GM23248 (cell line): ENCODE measurements at places on chromosomes 7 and 10. TPM values are rescaled to one million over a fixed set of nuclear protein-coding genes. Genes with fewer than 3 reads are reported as not detected.

- DNase-seq, result peak; percentile 19
Observed at GRCh38 chr7:122304319-122304975, at the start of gene FEZF1. Gene FEZF1 (minus strand): TSS chr7:122304750. CDS start chr7:122304437, 313 bp downstream.

- no peak for DNase-seq
Observed at GRCh38 chr7:21086688-21087087, 300.0 kb upstream of the SP8 start.

- DNase-seq, result peak; percentile 56
Observed at GRCh38 chr10:33327751-33328150, 6.7 kb downstream of the NRP1 start.

GRCh38 chr7:48042216-48042615 lies 6.9 kb downstream of the C7orf57 start:
- DNase-seq, result peak; percentile 52

DNA sequence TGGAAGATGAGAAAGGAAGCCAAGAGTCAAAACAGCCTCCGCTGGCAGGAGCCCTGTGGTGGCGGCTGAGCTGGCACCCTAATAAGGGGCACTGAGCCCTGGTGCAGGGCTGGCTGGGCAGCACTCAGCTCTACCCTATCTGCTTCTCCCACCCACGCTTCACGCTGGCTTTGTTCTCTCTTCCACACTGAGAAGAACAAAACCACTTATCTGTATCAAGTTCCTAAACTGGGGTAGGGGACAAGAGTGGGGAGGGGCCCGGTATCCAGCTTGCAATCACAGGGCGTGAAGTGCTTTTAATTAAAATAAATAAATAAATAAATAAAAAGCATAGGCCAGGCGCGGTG lies 52.1 kb downstream of the FAM53B start:
- no peak for DNase-seq

DNA sequence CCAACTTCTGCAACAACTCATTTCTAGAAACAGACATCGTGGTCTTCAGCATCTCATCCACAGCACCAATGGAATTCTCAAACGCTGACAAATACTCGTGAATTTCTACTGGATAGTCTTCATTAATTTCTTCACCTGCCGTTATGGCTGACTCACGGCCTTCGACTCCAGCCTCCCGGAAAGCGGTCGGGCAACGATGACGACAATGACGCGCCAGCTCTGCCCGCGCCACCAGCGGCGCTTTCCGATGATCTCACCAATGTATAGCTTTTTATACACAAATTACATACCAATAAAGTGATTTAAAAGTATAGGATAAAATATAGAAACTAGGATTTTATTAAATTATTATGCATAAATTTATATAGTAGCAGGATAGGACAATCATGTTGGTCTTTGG lies 65.7 kb downstream of the CCDC7 start:
- no peak for DNase-seq

DNA sequence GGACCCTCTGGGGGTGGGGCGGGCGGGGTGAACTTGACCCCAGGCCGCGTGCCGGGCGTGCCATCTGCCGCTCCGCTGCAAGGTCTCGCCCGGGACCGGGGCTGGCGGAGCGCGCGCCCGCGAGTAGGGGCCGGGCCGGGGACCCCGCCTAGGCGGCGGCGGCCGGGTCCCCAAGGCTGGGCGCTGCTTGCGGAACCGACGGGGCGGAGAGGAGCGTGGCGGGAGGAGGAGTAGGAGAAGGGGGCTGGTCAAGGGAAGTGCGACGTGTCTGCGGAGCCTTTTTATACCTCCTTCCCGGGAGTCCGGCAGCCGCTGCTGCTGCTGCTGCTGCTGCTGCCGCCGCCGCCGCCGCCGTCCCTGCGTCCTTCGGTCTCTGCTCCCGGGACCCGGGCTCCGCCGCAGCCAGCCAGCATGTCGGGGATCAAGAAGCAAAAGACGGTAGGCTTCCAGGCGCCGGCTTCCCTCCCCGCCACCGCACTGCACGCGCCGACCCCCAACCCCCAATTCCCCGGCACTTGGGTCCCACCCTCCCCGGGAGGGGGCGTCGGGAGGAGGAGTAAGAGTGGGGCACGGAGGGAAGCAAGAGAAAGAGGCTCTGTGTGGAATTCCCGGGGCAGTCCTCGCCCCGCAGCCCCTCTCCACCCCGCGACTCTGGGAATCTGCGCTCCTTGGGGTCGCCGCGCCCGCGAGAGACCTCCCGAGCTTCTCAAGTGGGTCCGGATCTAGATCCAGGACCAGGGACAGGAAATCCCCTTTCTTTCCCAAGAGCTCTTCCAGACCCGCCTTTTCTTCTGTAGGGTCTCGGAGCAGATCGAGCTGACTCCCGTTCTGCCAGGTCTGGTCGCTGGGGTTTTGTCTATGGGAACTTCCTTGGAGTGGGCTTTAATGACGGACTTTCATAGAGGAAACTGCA lies at the start of gene PAPSS2:
Gene PAPSS2, plus strand, starts transcription at position 308 of the 913 bp plus-strand sequence. Its CDS starts 104 bp downstream, at position 412.
- DNase-seq, result peak; percentile 83

Gene MEIG1
- total RNA-seq, result not detected in 2 replicates

Gene NUDT5
- total RNA-seq, result 26.9 and 33.2 TPM in 2 replicates

Gene C10orf71
- not detected in 2 replicates for total RNA-seq

Gene SNX10
- total RNA-seq, result 1.4 and 1.5 TPM in 2 replicates
